Activated CD4-positive, CD25-positive, alpha-beta regulatory T cell treated with anti-CD3 and anti-CD28 coated beads, Interleukin-2, amount 50 U/mL, for 72 hours (primary cell): ENCODE measurements at places on chromosomes 3 and 15.

DNA sequence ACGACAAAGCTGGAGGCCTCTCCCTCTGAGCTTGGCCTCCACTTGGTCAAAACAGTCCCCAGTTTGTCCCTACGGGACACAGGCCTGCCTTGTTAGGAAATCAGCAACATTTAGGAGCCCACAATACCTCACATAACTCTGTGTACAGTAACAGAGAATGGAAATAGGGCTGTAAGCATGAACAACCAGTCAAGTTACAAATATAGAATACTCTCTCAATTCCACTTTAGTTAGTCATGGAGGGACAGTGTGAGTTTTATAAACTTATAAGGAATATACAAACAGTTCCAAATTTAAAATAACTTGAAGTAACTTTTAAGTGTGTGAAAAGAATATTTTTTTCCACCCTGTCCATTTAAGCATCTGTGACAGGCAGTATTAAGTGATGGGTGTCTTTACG lies 129.4 kb downstream of the PGPEP1L start:
- DNase-seq: no peak

DNA sequence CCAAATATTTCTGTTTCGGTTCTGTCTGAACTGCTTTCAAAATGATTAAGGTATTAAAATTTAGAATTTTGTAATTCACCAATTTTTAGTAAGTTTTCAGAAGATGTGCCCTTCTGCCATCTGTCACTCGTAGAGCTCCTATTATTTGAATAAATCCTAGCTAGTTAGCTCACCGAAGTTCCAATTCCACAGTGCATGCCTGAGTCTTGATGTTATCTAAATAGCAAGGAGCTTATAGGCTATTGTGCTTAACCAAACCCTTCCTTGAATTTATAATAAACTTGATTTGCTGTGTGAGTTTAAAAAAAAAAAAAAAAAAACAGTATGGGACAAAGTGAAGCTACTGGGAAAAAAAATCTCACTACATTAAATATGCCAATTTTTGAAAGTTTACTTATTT lies 18.7 kb downstream of the ATP13A3 start:
- no peak for DNase-seq

- no peak for DNase-seq
Measured at GRCh38 chr3:85041001-85041400, 82.2 kb downstream of the CADM2 start.

GRCh38 chr3:71131375-71132314 lies 451.9 kb downstream of the FOXP1 start:
- DNase-seq: no peak

DNA sequence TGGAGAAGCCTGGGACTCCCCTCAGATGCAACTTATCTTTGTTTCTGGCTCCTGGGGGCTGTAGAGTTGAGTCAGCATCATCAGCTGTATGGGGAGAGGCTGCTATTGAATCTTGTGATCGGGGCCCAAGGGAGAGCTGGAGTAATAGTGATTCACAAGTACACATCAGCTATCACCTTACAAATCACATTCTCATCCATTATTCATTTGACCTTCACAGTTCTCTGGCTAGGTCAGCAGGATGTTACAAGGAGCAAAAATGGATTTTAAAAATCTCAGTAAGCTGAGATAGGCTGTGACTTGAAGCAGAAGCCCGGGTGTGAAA lies 175.0 kb downstream of the OPA1 start:
- DNase-seq: no peak

- DNase-seq: no peak
Measured at GRCh38 chr3:171184372-171184771, 157.9 kb upstream of the SLC2A2 start.

DNA sequence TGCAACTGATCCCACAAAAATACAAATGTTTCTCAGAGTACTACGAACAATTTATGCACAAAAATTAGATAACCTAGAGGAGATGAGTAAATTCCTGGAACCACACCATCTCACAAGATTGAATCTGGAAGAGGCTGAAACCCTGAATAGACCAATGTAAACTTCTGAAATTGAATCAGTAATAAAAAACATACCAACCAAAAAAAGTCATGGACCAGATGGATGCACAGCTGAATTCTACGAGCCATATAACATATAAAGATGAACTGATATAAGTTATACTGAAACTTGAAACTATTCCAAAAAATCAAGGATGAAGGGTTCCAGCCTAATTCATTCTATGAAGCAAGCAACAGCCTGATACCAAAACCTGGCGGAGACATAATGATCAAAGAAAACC lies 336.3 kb downstream of the PYDC2 start:
- no peak for DNase-seq

DNA sequence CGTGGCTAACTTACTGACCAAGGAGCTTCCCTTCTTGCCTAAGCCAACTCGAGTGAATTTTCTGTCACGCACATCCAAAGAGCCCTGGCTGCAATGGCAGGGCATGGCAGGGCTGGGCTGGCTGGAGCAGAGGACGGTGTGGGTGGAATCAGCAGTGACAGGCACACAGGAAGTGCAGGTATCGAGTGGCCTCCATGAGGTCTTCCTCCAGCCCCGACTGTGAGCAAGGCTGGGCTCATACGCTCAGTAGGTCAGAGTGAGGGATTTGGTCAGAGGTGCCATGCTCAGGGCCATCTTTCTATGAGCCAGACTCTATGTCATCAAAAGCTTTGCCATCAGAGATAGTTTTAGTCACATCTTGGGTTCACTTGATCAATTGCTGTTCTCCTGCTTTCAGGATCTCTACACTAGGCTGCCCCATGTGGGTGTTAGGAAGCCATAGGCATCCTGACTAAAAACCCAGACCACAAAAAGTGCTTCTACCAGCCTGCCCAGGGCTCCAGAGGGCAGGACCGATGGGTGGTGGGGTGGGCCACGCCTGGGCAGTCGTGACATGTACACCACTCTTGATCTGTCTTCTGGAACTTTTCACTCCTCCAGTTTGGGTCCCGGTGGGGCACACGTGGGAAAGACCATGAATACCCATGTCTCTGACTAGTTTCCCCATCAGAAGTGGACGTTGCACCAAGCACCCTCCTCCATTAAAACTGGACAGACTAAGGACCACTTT lies 22.6 kb upstream of the COMMD4 start:
- DNase-seq: no peak

DNA sequence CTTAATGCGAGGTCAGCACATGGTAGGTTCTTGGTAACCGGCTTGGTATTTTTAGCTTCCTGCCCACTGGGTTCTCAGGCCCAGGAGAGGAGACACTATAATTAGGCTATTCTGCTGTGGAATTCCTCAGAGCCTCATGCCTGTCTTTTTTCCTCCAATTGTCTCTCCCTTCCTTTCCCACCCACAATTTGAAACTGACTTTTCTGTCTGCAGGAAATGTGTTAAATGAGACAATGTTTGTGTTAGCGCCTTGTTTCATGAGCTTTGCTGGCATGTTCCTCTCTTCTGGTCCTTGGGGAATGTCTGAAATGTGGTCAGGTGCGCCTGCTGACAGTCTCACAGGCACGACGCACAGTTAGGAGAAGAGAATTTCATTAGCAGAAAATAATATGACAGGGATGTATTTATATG lies 223.6 kb upstream of the CTNNB1 start:
- no peak for DNase-seq

GRCh38 chr15:63565536-63566186 lies 31.5 kb upstream of the FBXL22 start:
- DNase-seq: no peak

- DNase-seq: no peak
Measured at GRCh38 chr3:58556761-58557221, 19.8 kb upstream of the ACOX2 start.

DNA sequence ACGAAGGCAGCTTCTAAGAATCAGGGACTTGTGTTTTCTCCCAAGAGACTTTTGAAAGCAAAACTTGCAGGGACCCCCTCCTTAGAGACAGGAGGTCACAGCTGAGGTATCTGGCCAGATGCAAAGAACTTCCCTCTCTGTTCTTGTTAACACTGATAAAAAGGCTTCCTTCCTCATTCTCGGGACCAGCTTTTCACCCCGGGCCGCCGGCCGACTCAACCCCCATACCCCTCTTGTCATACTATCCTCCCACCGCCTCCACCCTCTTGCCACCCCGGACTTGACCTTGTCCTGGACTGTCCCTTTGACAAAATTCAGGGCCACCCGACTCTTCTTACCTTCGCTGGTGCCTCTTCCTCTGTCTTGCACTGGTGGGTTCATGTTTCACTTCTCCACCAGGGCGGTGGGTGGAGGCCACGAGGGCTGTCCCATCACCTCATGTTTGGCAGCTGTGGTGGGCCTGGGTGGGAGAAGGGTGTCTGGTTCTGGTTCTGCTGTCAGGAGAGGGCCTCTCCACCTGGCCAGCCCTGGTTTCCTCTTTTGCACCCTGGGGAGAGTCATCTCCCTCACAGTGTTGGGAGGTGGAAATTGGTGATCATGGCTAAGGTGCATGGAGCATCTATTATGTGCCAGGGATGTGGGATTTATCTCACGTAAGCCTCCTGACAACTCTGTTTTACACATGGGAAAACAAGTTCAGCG lies 32.5 kb downstream of the BHLHE40 start:
- DNase-seq: no peak

DNA sequence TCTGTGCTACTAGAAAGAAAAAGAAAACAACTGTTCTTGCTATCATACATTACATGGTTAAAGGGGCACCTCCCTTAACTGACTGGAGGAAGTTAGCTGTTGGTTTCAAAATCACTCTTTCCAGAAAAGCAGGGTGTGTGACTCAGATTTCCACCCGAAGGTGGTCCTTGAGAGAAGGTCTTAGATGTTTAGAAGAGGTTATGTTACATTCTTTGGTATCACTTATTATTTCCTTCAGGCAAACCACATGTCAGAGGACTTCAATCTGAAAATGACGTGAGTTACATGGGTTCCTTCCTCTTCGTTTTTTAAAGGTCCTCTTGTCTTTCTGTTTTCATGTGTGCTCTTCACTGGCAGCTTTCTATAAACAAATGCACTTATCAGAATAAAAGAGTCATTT lies 307.9 kb upstream of the CBLB start:
- DNase-seq: no peak

DNA sequence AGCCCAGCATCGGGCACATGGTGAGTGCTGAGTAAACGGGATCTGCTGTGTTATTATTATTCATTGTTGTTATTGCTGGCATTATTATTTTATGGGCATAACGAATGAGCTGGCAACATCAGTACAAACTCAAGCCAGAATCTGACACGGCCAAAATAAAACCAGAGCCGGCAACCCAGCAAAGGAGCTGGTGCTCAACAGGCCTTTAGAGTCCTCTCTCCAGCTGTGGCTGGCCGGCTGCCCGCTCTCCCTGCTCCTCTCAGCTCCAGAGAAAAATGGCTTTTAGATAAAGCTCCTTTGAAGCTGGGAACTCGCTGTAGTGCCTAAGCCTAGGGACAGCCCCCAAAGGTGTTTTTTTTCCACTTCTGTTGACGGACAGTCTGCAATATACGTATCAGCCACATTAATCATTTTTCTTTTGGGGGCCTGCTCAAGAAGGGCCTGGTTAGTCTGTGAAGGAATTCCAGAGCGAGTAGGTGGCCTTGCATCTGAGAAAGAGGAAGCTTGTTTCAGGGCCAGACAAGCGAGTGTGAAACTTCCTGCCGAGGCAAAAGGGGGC lies 193.9 kb upstream of the UBE2E1 start:
- DNase-seq: no peak

DNA sequence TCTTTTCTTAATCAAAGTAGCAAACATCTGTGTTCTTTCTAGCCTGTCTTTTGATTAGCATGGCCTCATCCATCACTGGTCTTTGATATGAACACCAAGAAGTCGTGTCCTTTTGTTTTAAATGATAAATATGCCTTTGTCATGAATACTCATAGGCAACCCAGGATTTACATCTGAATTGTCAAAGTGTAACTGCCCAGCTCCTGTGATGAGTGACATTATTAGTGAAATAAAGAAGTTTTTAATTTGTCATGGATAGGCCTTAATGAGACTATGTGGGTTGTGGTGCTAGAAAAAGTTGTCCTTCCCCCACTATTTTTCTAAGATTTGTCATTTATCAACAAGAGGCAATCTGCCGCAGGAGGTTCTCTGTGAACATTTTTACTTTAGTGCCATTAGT lies 150.0 kb downstream of the CDIN1 start:
- DNase-seq: no peak

- no peak for DNase-seq
Measured at GRCh38 chr15:38002883-38003477, 68.5 kb downstream of the TMCO5A start.

GRCh38 chr3:152269056-152269830 lies 514 bp downstream of the MBNL1 start:
- peak; percentile 78 for DNase-seq

DNA sequence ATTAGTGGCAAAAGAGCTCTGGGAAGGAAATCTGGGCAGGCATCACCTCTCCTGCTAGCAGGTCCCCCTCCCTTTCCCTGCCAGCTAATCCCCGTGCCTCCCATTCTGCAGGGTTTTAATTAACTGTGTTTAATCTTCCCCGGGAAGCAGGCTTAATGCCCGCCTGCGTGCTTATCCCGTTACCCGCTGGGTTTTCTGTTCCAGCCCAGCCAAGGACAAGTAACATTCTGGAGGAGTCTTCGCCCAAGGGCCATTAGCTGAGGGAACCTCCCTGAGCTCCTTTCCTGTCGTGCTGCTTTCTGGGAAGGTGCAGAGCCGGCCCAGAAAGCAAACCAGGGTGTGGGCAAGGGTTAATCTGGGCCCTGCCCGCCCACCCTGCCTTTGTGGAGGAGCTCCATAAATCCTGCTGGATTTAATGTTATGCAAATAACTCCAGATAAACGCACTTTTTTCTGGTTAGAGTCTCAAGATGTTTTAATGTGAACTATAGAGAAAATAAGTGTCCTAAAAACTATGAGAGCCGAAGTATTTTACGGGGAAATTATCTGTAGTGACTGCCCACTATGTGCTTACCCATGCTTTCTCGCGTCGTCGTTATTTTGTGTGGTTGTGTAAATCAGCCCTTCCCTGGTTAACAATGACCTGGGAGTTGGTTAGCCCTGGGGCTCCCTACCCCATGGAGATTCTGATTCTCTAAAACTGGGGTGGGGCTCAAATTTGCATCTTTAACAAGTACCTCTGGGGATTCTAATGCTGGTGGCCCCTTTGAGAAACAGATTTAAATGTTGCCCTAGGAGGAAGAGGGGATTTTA lies 25.9 kb downstream of the TRIM71 start:
- DNase-seq: no peak

DNA sequence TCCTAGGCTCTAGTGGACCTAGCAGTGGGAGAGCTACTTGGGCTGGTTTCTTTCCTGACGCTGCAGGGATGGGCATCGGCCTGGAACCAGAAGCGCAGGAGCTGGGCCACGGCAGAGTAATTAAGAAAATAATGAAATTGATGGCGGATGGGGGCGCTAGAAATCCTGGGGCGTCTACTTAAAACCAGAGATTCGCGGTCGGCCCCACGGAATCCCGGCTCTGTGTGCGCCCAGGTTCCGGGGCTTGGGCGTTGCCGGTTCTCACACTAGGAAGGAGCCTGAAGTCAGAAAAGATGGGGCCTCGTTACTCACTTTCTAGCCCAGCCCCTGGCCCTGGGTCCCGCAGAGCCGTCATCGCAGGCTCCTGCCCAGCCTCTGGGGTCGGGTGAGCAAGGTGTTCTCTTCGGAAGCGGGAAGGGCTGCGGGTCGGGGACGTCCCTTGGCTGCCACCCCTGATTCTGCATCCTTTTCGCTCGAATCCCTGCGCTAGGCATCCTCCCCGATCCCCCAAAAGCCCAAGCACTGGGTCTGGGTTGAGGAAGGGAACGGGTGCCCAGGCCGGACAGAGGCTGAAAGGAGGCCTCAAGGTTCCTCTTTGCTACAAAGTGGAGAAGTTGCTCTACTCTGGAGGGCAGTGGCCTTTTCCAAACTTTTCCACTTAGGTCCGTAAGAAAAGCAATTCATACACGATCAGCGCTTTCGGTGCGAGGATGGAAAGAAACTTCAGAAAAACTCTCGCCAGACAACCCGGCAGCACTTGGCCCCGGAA lies 6.1 kb downstream of the SOX14 start:
- no peak for DNase-seq

- no peak for DNase-seq
Measured at GRCh38 chr15:90892498-90893174, 8.3 kb downstream of the FES start.
